ENCODE measurements at places on chromosomes 3 and 15.

- peaks cover 6% of the 10 kb centered on the region for H3K4me1 ChIP-seq
- DNase-seq: peak; percentile 48
- H3K27ac ChIP-seq: no peak overlapping the region
- no peaks in the 10 kb centered on the region for H3K27me3 ChIP-seq
- H3K36me3 ChIP-seq: no peaks in the 10 kb centered on the region
- no peak overlapping the region for H3K4me3 ChIP-seq
Observed at GRCh38 chr15:66573719-66574595, 8.2 kb upstream of the LCTL start.

DNA sequence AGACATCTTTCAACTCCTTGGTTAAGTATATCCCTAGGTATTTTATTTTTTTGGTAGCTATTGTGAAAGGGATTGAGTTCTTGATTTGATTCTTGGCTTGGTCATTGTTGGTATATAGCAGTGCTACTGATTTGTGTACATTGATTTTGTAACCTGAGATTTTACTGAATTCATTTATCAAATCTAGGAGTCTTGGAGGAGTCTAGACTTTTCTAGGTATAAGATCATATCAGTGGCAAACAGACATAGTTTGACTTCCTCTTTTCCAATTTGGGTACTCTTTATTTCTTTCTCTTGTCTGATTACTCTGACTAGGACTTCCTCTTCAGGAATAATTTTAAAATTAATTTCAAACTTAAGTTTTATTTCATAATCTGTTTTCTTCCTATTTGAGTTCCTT is 125.2 kb downstream of the OCA2 start:
- no peak for DNase-seq
- no peak overlapping the region for H3K4me3 ChIP-seq
- H3K4me1 ChIP-seq: peaks cover 2% of the 10 kb centered on the region
- no peaks in the 10 kb centered on the region for H3K36me3 ChIP-seq
- no peaks in the 10 kb centered on the region for H3K27me3 ChIP-seq

GRCh38 chr3:149820183-149820582 is 7.2 kb downstream of the RNF13 start:
- no peak for DNase-seq
- no peak overlapping the region for H3K4me3 ChIP-seq
- no peaks in the 10 kb centered on the region for H3K36me3 ChIP-seq
- no peaks in the 10 kb centered on the region for H3K27me3 ChIP-seq
- peaks cover 1% of the 10 kb centered on the region for H3K4me1 ChIP-seq
- no peak overlapping the region for H3K27ac ChIP-seq

GRCh38 chr3:178536211-178537079 is at the start of gene KCNMB2:
Gene KCNMB2, plus strand, starts transcription at chr3:178536436.
- peak; percentile 44 for DNase-seq
- H3K27me3 ChIP-seq: peaks cover 17% of the 10 kb centered on the region
- H3K4me1 ChIP-seq: peaks cover 3% of the 10 kb centered on the region

GRCh38 chr3:14238930-14239329 is 60.3 kb downstream of the LSM3 start:
- H3K4me1 ChIP-seq: peaks cover 1% of the 10 kb centered on the region
- no peaks in the 10 kb centered on the region for H3K27me3 ChIP-seq
- no peak overlapping the region for H3K27ac ChIP-seq
- no peak overlapping the region for H3K4me3 ChIP-seq
- no peaks in the 10 kb centered on the region for H3K36me3 ChIP-seq

- peak; percentile 87 for DNase-seq
- H3K27me3 ChIP-seq: no peaks in the 10 kb centered on the region
- H3K4me1 ChIP-seq: no peaks in the 10 kb centered on the region
- H3K36me3 ChIP-seq: no peaks in the 10 kb centered on the region
- no peak overlapping the region for H3K4me3 ChIP-seq
- H3K27ac ChIP-seq: peak overlapping the region; percentile 34
Observed at GRCh38 chr3:106261915-106262683, 393.3 kb upstream of the CBLB start.

DNA sequence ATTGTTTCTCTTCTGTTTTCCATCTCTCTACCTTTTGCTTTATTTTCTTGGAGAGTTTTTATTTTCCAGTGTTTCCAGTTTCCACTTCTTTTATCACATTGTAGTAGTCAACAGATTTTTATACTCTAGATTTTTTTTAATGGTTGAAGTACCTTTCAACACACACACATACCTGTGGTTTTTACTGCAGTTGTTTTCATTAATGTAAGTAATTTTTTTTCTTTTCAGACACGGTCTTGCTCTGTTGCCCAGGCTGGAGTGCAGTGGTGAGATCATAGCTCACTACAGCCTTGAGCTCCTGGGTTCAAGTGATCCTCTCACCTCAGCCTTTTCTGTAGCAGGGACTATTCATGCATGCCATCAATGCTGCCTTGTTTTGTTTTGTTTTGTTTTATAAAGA is 472.5 kb upstream of the SGO1 start:
- no peak for DNase-seq
- no peak overlapping the region for H3K4me3 ChIP-seq
- H3K4me1 ChIP-seq: no peaks in the 10 kb centered on the region
- H3K36me3 ChIP-seq: no peaks in the 10 kb centered on the region

- H3K4me3 ChIP-seq: no peak overlapping the region
- peaks cover 5% of the 10 kb centered on the region for H3K27me3 ChIP-seq
- peaks cover 23% of the 10 kb centered on the region for H3K36me3 ChIP-seq
- no peaks in the 10 kb centered on the region for H3K4me1 ChIP-seq
- H3K27ac ChIP-seq: no peak overlapping the region
Observed at GRCh38 chr15:70643106-70643782, 120.1 kb downstream of the UACA start.

DNA sequence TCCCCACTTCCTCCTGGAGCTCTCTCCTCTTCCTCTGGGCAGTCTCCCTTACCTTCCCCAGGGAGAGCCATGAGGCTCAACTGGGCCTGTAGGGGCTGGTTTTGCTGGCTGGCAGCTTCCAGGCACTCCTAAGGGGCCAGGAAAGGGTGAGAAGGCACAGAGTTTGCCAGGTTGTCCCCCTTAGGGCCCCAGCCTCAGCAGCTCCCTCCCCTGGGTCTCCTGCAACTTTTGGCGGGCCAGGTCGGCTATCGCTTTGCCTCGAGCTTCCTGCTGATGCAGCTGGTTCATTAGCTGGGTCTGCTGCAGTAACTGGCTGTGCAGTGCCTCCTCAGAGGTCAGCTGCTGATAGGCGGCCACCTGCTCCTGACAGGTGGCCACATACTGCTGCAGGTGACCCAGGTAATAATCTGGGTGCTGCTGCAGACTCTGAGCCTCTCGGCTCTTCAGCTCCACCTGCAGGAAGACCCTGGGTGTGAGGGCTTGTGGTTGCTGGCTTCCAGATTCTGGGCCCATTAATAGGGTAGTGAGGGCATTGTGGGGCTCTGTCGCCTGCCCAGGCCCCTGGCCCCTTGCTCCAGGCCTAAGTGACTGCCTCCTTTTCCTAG is 29.7 kb upstream of the OR4F6 start:
- no peak for DNase-seq
- H3K36me3 ChIP-seq: peaks cover 7% of the 10 kb centered on the region
- no peak overlapping the region for H3K27ac ChIP-seq
- peaks cover 3% of the 10 kb centered on the region for H3K4me1 ChIP-seq
- no peak overlapping the region for H3K4me3 ChIP-seq
- peaks cover 16% of the 10 kb centered on the region for H3K27me3 ChIP-seq

DNA sequence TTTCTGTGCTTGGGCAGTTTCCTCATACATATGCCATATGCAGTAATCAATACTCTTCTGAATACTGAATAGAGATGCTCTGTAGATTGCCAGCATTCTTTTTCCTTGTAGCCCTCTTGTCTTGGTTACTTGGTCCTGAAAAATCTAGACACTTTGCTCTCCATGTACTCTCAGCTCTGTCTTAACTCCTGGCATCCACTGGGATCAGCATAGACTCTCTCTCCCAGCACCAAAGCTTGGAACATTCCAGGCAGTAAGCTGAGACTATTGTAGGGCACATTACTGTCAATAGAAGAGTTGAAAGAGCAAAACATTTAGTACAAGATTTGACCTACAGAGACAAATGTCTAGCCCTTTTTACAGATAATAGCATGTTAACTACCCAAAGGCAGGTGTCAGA is 1100.3 kb downstream of the TBL1XR1 start:
- no peaks in the 10 kb centered on the region for H3K27me3 ChIP-seq
- H3K4me1 ChIP-seq: no peaks in the 10 kb centered on the region
- DNase-seq: no peak
- no peaks in the 10 kb centered on the region for H3K36me3 ChIP-seq
- H3K4me3 ChIP-seq: no peak overlapping the region

- H3K27me3 ChIP-seq: no peaks in the 10 kb centered on the region
- H3K27ac ChIP-seq: no peak overlapping the region
- H3K4me1 ChIP-seq: peaks cover 3% of the 10 kb centered on the region
Observed at GRCh38 chr15:101269479-101270223, 7.6 kb downstream of the SELENOS start.
